ENCODE measurements at places on chromosomes 4 and X.

DNA sequence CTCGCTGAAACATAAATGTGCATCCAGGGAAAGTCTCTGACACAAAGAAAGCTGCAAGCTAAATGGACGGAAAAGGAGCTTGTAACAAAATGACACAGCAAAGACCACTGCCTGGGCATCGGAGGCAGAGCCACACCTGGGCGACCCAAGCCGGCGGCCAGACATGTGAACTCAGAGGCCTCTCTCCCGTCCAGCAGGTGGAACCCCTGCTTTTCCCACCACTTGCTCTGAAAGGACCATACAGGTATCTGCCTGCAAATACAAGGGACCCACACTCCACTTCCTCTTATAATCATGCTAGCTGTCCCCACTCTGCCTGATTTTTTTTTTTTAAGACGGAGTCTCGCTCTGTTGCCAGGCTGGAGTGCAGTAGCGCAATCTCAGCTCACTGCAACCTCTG lies 12.0 kb downstream of the CPLX1 start:
- DNase-seq, result no peak

DNA sequence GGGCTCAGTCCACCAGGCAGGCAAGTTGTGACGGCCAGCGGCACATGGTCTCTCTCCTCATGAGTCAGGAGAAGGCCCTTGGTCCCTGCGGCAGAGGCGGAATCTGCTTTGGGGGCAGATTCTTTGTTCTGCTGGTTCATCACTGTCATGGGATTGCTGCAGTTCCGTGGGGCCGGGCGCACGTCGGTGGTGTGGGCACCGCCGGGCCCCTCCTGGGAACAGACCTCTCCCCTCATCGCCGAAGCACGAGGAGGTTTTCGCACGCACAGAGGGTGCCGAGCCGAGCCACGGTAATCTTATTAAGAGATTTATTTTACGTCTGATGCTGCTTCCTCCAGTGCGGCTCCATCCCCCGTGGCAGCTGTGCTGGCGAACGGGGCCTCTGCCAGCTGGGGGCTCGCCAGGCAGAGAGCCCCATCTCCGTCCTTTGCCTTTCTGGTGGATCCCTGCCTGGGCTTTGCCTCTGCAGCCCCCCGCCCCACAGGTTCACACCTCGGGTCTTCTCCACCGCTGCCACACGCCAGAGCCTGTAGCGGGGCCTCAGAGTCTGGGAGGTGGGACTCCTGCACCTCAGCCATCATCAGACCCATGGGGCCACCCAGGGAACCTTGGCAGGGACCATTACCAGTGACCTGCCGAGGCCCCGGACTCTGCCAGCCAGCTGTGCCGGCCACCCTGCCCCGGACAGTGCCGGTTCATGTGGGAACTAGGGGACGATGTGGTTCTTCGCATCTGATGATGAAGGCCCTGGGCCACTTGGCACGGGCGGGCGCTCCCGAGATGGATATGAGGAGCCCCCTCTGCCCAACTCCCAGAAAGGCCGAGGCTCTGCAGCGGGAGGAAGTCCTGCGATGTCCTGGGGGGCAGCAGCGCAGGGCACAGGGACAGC lies 86.7 kb upstream of the NKX1-1 start:
- no peak for DNase-seq

DNA sequence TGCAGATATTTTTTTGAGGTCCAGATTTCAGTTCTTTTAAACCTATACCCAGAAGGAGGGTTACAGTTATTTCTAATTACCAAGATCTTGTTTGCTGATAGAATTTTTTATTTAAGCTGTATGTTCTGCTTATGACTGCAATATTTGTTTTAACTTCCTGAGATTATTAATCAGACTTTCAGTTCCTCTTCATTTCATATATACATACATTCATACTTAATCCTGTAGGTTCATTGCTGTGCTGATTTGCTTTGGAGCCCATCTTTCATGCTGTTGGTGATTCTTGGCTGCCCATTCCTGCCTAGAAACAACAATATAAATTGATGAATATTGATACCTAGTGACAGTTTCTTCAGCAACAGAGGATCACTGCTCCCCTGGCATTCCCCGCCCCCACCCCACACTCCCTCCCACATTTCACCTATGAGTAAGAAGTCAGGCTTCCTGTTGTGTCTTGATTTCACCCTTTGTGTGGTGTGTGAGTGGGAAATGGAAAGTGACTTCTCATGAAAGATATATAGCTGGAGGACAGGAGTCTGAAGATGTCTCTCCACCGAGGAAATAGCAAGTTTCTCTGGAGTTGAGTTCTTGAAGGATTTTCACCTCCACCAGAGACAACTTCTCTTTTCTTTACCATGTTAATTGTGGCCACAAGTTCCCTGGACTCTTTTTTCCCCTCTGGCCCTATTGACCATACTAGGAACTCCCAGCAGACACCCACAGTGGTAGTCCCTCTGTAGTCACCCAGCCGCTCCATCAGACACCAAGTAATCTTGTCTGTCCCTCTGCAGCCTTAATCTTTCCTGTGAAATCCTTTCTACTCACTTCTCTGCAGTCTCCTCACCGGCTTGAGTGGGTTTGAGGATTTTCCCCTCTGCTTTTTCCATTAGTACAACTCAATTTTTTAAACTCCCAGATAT lies 118.4 kb downstream of the ASB9 start:
- DNase-seq, result no peak

DNA sequence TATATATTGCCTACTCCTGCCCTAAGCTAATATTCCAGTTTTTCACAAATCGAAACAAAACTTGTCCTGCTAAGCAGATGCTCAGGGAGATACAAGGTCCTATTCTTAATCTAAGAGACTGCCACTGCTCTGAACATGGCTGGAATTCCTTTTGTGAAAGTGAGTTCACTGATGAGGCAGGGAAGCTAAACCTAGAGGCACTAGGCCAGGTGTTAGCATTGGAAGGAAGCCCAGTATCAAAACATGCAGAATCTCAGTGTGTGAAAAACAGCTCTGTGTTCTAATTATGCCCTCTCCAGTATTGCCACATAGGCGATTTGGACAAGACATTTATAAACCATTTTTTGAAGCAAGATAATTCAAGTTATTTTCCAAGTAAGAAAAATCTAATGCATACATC lies 47.6 kb downstream of the ABCG2 start:
- no peak for DNase-seq

- no peak for DNase-seq
Measured at GRCh38 chr4:72063726-72064125, 31.9 kb downstream of the NPFFR2 start.

DNA sequence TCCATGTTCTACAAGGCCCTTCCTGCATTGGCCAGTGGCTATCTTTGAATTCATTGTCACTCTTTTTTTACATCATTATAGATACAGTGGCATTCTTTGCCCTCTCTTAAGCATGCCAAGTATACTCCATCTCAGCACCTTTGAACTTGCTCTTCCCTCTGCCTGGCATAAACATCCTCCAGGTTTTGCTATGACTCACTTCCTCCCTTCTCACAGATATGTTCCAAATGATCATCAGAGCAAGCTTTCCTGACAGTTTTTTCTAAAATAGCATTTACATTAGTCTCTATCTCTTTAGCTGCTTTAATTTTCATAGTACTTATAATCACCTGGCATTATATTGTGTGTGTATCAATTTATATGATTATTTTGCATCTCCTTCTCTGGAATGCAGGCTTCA lies 553.3 kb upstream of the MAGEB2 start:
- no peak for DNase-seq

DNA sequence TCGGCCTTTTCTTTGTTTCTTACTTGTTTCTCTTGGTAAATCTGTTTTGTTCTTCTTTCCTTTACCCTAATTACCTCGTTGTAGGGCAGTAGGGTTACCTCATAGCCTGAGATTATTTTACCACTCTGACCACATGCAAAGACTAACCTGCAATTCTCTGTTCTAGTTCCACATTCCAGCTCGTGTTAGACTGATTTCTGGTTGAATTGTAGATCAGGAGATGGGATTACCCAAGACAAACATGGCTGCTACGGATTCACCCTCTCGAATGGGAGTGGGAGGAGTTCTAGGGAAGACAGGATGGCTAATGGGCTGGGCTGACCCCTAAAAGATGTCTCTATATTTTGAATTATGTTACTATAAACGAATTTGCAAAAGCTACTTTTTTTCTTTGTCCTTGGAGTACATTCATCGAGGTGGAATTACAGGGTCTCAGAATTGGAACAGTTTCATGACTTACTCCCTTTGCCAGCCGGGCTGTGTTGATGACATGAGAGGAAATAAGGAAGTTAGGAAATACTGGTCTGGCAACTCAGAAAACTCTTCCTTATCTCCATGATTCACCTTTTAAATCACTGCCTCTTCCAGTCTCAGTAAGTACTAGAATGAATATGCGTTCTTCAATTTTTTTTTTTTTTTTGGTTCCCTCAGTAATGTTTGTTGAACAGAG lies 36.7 kb upstream of the FBXW7 start:
- no peak for DNase-seq

DNA sequence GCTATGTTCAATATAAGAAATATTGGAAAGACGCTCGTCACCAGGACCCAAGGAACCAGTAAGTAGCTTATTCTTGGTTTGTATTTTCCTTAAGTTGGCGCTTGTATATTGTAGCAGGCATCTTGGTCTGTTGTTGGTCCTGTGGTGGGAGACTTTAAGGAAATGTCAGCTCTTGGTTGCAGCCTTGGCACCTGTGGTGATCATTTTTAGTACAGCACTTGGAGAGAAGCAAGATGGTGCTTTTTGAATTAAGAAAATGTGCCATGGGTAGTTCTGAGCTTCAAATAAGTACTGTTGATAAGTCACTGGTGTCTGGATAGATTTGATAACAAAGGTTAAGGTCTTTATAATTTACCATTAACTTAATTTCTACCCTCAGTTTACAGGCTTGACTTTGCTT lies 1.1 kb downstream of the RPS3A start:
- DNase-seq, result no peak

- DNase-seq, result no peak
Measured at GRCh38 chrX:148929686-148930085, 429.3 kb downstream of the AFF2 start.

DNA sequence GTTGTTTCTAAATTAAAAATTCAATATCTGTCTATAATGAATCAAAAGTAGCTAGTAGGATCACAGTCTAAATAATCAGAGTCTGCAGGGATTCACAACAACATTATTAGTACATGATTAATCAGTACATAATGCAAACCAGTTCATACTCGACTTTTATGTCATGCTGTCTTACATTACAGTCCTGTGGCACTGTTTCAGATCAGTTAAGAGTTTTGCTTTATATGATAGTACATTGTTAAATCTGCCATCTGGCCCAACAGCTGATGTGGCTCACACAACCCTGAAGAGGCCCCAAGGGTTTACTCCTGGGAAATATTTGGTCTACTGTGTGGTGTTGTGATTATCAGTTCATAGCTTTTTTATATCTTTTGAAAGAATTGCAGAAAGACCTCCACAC lies 247.1 kb upstream of the ETNPPL start:
- DNase-seq, result no peak

- DNase-seq, result no peak
Measured at GRCh38 chrX:130402208-130402684, 459 bp downstream of the RBMX2 start.

Data from stimulated activated CD8-positive, alpha-beta memory T cell treated with anti-CD3 and anti-CD28 coated beads, Interleukin-7, amount 100 ng/mL, for 1 hour (primary cell).